ENCODE measurements at places on chromosomes 3 and 15.

GRCh38 chr3:193730976-193731375 is 138.0 kb downstream of the OPA1 start:
- DNase-seq = no peak

- no peak for DNase-seq
Observed at GRCh38 chr15:85335193-85335942, 45.0 kb upstream of the AKAP13 start.

- DNase-seq = no peak
Observed at GRCh38 chr3:13282358-13282985, 137.7 kb downstream of the NUP210 start.

- no peak for DNase-seq
Observed at GRCh38 chr3:39232859-39233258, 40.5 kb upstream of the XIRP1 start.

- no peak for DNase-seq
Observed at GRCh38 chr3:19749448-19750017, 184.5 kb downstream of the EFHB start.

DNA sequence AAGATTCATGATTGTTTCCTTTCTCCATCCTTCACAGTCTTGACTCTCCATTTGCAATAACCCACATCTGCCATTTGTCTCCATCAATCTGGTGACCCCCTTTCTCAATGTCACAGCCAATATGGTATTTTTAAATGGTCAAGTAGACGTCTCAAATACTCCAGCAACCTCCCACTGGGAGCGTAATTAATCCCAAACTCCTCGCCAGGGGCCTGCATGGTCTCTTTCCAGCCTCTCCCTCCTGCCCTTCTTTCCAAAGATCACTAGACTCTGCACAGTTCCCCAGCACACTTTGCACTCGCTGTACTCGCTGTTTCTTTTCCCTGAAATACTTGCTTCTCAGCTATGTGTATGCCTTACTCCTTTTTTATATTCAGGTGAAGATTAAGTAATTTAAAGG is 115.3 kb downstream of the PLCH1 start:
- DNase-seq = no peak

GRCh38 chr3:10459954-10460754 is 45.2 kb downstream of the ATP2B2 start:
- no peak for DNase-seq

DNA sequence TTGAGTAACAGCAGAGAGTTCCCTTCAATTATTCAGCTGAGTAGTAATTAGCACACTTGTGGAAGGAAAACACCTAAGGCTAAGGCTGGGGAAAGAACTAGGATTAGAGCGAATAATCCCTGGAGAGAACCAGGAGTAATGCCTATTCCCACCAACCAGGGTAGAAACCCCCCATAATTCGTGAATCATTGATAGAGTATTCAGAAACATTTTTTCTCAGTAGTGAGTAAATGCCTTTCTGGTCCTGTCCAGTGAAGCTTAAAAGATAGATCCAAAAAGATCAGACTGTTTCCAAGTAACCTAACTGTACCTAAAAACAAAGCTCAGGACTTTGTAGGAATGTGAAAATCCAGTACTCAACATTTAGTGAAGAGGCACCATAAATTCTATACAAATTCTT is 71.2 kb downstream of the DGKG start:
- DNase-seq = no peak

Data from activated CD4-positive, CD25-positive, alpha-beta regulatory T cell (primary cell).